ENCODE measurements at places on chromosomes 7 and 10. TPM values are rescaled to one million over a fixed set of nuclear protein-coding genes. Genes with fewer than 3 reads are reported as not detected.

DNA sequence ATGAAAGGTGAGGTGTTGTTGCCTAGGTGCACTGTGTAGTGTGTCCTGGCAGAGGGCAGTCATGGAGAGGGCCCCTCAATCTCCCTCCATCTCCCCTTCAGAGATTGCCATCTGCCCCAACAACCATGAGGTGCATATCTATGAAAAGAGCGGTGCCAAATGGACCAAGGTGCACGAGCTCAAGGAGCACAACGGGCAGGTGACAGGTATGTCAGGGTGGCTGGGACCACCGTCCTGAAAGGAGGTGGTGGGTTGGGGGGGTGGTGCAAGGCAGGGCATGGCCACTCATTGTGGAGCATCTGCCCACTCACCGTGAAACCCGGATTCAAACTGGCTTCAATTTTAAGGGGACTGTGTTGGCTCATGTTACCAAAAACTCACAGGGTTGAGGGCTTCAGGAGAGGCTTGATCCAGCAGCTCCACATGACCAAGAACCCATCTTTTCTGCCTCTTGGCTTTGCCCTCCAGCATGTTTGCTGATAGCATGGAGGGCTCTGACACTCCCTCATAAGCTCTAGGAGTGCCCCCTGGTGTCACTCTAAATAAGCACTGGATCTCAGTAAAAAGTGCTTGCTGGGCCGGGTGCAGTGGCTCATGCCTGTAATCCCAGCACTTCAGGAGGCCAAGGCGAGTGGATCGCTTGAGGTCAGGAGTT, 12.2 kb downstream of the ARPC1B start:
- no peak for DNase-seq

- no peak for DNase-seq
Observed at GRCh38 chr10:11610826-11611247, 613 bp downstream of the USP6NL start.

Gene BAIAP2L1
- total RNA-seq: 1.9 TPM

- DNase-seq: no peak
Observed at GRCh38 chr10:97774811-97775294, 3.1 kb upstream of the SFRP5 start.

DNA sequence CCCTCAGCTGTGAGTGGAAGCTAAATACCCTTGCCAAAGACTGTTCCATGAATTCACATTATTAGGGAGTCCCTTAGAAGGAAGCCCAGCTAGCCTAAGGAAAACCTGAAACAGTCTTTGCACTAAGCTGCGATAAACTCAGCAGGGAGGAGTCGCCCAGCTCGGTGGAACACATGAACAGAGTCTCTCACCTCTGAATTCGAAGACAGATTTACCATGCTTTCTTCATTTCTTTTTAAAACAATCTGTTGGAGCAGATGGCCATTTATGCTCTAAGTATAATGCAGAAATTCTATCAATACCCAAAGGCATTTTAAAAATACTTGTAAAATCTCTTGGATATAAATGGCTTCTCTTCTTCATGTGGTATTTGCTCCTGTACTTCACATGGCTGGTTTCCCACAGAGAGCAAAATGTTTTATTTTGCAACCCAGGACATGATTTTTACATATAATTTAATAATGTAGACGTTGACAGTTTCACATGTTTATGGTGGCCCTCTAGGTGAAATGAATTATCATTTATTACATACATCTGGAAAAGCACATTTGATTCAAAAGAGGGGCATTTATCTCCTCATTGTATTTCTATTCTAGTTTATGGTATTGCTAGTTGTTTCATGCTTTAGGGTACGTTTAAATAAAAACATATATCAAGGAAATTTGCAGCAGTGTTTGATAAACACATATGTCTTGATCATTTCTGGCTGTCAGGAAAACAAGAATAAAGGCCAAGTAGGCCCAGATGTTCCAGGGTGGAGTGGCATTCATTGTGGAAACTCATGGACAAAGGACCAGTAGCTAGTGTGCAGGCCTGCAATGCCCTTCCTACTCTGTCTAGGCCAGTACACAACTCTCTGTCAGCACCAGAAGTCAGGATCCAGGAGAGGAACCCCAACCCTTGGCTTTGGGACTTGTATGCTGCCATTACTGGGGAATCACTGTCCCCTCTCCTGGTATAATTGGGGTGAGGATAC, 52.2 kb downstream of the LRGUK start:
- DNase-seq: no peak

- no peak for DNase-seq
Observed at GRCh38 chr7:36795451-36796021, 71.2 kb upstream of the AOAH start.

Gene CRPPA
- 7.3 TPM for total RNA-seq
